ENCODE measurements at places on chromosomes 4 and X. TPM values are rescaled to one million over a fixed set of nuclear protein-coding genes. Genes with fewer than 3 reads are reported as not detected.

IL21 gene
- 53.1 TPM for total RNA-seq

GRCh38 chrX:55638933-55639332 lies 15.7 kb downstream of the FOXR2 start:
- no peak overlapping the region for H3K27ac ChIP-seq
- DNase-seq = no peak
- no peaks in the 10 kb centered on the region for H3K27me3 ChIP-seq
- no peaks in the 10 kb centered on the region for H3K4me1 ChIP-seq
- no peak overlapping the region for H3K4me3 ChIP-seq
- H3K36me3 ChIP-seq = no peaks in the 10 kb centered on the region

DNA sequence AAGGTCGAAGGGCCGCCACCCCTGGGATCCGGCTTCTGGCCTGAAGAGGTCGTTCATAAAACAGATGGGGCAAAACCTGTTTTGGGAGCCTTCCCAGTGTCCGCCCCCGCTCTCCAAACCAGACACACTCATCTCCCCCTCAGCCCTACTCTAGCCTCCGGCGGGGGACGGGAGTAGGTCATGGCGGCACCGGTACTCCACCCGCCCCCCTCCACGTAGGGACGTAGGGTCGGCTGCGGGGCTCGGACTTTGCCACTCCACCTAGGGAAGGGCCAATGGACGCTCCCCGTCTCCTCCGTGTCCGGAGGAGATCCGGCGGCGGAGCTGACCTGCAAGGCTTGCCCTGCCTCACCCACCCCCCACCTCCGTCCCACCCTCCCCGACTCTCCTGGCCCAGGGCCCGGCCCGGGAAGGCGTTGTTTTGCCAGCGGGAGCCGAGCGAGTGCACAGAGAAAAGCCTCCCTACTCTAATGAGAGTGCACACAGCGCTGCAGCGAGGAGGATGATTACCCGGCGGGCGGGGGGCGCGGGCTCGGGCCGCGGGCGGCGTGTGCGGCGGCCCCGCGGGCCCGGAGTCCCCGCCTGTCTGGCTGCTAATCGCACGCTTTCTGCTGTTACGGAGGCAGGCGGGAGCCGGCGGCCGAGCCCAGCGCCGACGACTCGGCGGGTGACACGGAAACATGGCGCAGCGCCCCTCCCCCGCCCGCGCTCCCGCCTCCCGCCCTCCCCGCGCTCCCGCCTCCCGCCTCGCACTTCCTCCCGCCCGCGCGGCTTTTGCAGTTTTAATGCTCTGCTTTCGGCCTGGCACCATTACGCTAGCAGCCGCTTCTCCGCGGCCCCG lies 8.3 kb upstream of the BCOR start:
- H3K4me3 ChIP-seq = peak overlapping the region; percentile 72
- no peaks in the 10 kb centered on the region for H3K36me3 ChIP-seq
- peak overlapping the region; percentile 71 for H3K27ac ChIP-seq
- peak; percentile 77 for DNase-seq
- H3K27me3 ChIP-seq = peaks cover 2% of the 10 kb centered on the region

DNA sequence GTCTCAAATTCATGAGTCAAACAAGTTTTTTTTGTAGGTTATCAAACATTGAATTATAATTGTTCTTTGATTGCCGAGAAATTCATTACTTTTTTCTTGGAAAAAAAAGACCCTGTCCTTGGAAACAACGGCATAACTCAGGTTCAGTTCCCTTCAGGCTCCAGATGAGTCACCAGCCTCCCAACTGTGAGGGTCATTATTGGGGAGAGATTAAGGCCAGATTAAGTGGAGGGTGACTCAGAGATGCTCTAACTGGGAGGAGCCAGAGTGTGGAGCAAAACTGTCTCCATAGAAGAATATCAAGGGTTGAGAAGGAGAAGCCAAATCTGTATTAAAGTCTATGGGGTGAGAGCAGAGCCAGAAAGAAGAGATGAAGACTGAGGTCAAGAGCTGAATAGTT lies 9.6 kb downstream of the ADGRG4 start:
- H3K27ac ChIP-seq = no peak overlapping the region
- DNase-seq = no peak
- H3K27me3 ChIP-seq = no peaks in the 10 kb centered on the region
- H3K36me3 ChIP-seq = no peaks in the 10 kb centered on the region
- H3K4me3 ChIP-seq = no peak overlapping the region

DNA sequence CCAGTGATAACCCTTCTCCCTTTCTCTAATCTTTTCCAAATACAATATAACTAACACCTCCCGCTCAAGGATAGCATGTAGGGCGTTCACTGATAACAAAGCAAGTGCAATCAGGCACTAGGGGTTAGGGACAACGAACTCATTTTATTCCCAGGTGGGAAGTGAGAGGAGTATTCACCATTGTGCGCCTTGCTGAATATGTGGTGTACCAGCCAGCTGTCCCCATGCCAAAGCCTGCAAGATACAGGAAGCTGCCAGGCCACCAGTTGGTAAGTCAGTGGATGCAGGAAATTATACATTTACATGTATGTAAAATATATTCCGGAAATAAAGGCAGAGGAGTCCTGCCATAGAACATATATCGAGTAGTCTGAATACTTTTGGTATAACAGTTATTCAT lies 6.3 kb upstream of the HPRT1 start:
- H3K27me3 ChIP-seq = no peaks in the 10 kb centered on the region
- H3K27ac ChIP-seq = no peak overlapping the region
- H3K36me3 ChIP-seq = no peaks in the 10 kb centered on the region
- no peaks in the 10 kb centered on the region for H3K4me1 ChIP-seq
- H3K4me3 ChIP-seq = no peak overlapping the region

All from activated naive CD4-positive, alpha-beta T cell treated with anti-CD3 and anti-CD28 coated beads for 36 hours (primary cell).